ENCODE measurements at places on chromosomes 4 and X.

- no peak for DNase-seq
Measured at GRCh38 chr4:38500433-38500832, 163.6 kb upstream of the KLF3 start.

DNA sequence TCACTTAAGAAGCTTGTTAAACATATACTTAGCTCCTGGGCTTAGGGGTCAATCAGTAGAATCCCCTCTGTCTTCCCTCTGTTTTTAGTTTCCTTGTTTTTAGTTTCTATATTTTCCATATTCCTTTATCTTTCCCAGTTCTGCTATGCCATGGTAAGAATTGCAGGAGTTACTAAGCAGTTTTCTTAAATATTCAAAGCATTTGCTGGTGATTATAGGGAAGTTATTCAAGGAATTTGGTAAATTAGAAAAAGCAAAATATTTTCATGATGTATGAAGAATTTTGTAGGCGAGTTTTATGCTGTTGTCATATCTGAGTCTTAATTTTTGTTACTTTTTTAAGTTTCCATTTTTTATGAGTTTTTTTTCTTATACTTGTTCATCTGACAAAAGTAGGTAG, 91.6 kb upstream of the NUDT6 start:
- no peak for DNase-seq

DNA sequence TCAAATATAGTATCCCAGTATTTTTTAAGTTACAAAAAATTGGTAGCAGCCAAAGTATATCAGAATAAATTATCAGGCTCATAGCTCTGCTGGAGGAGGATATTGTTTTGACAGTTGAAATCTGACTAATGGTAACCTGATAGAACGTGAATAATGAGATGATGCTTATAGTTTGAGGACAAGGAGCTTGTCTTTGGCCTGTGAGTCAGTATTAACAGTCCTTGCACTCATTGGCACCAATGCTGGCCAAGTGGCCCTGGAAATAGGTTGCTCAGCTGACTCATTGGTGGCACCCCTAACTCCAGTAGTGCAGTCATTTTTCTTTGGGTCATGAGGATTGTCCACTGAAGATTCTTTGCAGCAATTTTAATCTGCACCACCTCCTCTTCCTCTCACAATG, 203.3 kb upstream of the JADE1 start:
- no peak for DNase-seq

GRCh38 chrX:84932814-84933213, 70.9 kb upstream of the APOOL start:
- DNase-seq = no peak

DNA sequence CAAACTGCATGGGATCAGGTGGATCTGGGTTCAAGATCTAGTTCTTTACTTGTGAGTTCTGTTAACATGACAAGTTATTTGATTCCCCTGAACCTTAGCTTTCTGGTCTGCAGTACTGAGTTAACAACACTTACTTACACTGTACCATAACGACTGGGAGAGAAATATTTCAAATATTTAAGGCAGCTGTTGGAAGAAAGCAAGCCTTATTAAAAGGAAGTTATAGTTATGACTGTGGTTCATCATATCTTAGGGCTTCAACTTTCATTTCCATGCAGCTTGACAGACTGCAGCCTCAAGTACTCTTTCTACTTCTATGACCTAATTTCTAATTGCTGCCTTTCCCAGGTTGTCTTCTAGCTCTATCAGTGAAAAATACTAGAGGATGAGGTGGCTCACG, 40.0 kb upstream of the PDGFRA start:
- DNase-seq = no peak

- no peak for DNase-seq
Measured at GRCh38 chrX:132877954-132878536, 80.4 kb downstream of the HS6ST2 start.

DNA sequence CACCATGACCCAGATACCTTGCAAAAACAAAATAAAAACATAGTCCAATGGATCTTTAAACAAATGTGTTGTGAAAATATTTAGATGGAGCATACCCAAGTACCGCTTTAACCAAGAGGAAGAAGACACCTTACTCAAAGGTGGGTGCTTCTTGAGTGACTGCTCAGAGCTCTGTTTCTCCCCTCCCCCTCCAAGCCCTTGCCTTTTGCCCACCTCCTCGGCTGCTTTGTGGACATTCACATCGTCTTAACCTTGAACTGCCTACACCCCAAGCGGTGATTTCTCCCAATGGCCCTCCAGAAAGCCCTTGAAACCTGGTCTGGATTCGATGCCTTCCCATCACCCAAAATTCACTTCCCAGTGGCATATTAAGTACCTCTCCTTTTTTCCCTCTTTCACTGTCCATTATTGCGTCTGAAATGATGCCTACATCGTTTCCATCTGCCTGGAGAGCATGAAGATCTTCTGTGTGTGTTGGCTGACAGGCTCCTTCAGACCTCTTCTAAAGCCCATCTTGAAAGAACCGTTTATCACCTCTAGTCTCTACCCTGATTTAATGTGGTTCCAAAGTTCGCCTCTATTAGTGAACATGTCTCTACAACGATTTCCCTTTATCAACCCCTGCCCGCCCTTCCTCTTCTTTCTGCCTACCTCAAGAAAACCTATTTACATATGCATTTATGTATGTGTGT, 968 bp downstream of the GPRIN3 start:
- DNase-seq = no peak

DNA sequence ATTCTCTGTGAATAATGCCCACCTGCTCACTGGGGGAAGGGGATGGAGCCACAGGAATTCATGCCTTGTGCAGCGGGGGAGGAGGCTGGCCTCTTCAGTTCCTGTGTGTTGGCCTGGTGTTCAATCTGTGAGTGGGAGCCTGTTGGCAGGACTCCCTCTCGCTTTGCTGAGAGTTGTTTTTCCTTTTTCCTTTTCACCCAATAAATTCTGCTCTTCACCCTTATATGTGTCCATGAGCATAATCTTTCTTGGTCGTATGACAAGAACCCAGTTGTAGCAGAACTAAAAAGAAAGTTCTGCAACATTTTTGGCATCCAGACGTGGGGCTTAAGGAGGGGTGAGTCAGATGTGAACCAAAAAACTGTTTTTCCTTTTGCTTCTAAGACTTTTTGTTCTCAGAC, 235.2 kb upstream of the HDX start:
- no peak for DNase-seq

DNA sequence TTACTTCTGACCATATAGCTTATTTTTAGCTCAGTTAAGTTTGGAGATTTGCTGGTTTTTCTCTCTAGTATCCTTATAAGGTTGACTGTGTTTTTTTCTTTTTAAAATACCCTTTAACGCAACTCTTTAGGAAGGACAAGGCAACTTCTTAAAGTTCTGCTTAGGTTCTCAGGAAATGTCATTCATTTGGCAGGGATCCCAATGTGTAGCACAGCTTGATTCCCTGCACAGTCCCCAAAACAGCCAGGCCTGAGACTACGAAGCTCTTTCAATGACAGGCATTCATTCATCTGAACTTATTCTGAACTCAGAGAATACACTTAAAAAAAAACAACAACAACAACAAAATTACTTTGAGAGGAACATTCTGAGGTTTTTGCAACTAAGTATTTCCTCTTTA, 1765.8 kb downstream of the PCDH7 start:
- DNase-seq = no peak

GRCh38 chr4:13957871-13958270, 330.3 kb upstream of the BOD1L1 start:
- DNase-seq = no peak

DNA sequence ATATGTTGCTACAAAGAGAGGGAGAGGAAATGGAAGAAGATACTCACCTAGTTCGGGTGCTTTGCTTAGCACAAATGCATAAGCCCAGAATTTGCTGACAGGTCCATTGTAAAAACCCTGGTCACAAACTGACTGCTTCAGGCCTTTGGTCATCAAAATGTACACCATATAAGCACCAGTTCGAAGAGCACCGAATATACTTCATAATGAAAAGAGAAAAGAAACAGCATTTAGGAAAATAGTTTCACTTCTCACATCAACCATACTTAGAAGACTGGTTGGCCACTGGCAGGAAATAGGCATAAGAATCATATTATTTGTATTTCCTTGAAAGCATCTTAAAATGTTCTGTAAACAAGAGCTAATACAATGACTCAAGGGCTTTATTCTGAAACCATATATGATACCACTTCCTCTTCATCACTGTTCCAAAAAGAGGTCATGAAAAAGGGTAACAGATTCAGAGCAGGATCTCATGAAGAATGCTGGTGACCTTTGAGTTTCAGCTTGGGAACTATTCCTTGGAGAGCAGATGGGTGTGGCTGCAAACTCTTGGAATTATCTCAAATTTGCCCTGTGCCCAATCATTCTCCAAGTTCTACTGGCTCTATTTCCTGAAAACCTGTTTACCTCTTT, 138.7 kb downstream of the ELOVL6 start:
- peak; percentile 35 for DNase-seq

DNA sequence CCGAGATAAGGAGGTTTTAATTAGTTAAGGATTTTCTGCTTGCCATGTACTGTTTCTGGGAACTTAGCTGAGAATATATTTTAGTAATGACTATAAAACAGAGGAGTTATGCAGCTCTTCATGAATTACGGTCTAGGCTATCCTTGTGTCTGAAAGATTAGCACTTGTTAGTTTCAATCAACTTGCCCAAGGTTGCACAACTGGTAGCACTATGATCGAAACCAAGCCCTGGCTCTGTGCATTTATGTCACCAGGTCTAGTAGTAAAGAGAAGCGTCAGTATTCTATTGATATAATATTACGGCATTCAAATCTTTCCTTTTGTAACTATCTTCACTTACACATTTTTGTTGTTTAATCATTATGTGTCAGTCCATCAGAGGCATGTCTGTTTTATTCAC, 176.0 kb downstream of the TLL1 start:
- DNase-seq = no peak

DNA sequence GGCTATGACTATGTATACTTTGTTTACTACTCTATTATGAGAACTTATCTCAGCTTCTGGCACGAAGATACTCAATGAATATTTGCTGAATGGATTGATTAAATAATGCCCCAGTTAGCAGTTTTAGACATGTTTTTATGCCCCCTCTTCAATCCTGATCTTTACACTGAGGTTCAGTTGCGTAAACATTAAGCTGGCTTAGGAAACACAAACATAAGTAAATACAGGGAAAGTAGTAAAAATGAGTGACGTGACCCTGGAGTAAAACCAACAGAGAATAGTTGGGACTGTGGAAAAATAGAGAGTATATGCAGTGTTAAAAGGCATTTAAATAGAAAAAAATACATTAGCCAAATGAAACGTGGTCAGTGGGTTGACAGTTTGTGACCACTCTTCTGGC, 387.0 kb upstream of the ACTRT1 start:
- DNase-seq = no peak

GRCh38 chrX:48833542-48834138, 1.8 kb downstream of the PCSK1N start:
- DNase-seq = peak; percentile 18

DNA sequence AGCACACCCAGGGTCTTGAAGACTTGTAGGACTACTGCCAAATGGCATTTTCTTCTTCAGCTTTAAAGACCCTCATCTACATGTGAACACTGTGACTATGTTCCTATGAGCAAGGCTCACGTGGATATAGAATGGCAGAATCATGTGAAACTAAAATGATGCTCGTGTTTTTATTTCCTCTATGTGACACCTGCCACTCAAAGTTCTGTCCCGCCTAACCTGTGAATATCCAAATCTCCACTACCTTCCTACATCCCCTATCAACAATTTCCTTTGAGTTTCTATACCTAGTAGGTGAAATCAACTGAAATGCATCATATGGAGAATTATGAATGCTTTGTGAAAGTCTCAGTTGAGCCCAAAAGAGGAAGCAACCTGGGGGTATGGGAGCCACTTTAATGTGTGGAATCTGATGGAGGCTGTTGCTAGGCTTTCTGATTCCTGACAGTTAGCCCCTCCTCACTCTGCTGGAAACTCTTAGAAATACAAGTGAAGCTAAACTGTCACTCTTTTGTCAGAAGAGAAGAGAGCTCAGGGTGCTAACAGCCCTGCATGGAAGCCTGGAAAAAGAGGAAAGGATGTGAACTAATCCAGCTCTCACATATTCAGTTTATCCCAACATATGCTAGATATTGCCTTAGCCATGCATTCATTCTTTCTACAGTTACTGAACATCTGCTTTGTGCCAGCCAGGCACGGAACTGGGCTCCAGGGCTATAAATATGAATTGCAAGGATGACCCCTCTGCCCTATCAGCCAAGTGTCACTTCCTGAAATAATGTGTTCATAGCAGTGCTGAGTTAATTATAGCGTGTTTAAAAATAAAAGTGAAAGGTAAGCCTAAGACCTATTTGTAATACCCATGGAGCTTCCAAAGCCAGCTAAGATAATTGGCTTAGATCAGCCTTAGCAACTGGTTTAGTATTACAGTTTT, 11.0 kb downstream of the LHFPL1 start:
- no peak for DNase-seq

DNA sequence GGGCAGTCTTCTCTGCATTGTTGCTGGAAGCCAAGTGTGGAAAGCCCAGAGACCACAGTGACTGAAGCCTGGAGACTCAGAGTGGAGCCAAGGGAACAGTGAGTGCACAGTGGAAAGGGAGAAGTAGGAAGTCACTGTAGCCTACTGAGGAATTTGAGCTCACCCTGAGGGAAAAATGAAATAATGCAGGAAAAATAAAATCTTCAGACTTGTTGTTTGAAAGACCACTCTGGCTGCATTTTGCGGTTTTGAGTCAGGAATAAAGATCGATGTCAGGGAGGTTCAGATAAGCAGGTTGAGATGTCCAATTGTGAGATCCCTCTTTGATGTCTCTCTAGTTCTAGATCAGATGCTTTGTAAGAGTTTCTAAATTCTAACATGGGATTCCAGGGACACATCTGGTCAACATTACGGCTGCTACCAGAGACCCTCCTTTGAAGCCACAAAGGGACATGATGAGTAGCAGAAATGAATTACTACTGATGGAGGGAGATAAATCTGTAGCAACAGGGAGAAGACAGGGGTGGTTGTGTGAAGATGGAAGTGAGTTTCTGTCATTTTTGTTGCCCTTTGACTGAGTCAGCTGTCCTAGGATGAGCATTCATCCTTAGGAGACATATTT, 8.4 kb downstream of the ADH4 start:
- DNase-seq = no peak

DNA sequence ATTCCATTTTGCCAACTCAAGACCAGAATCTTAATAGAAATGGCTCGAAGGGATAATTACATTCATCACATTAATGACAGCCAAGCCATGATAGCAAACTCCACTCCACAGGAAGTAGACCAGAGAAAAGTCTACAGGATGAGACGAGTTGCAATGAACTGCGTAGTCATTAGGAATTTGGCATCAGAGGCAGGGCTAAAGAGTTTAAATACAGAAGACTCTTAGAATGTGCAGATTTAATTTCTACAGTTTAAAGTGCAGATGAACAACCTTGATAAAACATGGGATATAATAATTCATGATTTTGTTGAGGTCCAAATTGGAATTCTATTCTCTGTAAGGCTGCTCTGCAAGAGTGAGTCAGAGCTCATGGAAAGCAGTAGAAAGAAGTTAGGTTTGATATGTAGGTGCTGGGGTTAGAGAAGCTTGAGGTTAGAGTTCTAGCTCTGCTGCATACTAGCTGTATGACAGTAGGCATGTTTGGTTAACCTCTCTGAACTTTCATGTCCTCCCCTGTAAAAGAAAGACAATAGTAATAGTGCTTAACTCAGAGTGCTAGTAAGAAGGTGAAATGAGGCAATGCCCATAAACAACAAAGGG, 32.2 kb downstream of the LNX1 start:
- DNase-seq = no peak

- DNase-seq = no peak
Measured at GRCh38 chr4:76589872-76590797, 155.1 kb downstream of the SHROOM3 start.

GRCh38 chrX:3317191-3317718, 29.2 kb downstream of the MXRA5 start:
- no peak for DNase-seq
